ENCODE measurements at places on chromosomes 5 and 9.

DNA sequence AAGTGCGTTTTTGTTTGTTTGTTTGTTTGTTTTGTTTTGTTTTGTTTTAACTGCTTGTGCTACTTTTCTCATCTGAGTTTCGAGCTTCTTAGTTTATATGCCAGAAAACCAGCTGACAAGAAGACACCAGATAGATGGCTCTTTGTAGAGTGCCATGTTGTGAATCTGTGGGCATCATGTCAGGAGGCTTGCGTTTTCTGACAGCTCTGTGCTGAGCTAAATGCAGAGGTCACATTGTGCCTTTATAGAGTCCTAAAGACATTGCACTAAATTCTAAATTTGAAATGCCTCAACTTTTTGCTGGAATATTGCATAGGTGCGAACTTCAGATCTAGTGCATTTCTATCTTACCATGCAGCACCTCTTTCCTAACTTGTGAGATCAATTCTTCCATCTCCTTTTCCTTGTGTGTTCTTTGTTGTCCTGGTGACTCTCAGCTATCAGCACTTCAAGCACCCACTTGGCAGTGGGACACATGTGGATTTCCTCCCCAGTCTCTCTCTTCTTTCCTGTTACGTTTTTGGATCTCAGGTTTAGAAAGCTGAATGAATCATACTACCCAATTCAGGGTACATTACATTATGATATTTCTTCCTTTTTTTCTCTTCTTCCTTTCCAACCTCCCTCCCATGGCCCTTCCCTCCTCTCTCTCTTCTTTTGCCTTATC lies 379.0 kb upstream of the RPS23 start:
- DNase-seq, result no peak

GRCh38 chr5:76771705-76772405 lies 47.0 kb upstream of the F2RL1 start:
- no peak for DNase-seq

DNA sequence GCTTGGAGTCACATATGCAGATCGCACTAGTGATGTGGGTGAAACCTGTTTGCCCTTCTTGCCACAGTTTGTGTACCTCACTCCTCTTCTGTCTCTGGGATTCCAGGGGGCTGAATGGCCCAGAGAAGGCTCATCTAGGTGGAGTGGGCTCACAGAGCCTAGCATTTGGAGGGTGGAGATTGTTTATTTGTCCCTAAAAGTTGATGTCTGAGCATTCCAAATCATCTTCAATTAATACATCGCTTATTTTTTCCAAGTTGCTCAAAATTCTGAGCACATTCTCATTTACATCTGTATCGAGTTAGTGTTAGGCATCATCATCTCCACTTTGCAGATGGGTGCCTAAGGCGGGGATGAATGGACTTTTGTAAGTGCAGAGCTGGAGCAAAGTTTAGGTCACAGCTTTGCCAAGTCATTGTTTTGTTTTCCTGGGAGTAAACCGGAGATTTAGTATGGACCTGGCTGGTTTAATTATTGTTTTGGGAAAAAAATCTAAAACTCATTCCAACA lies 2.0 kb downstream of the ABL1 start:
- DNase-seq, result no peak

- DNase-seq, result no peak
Measured at GRCh38 chr9:110808599-110808980, 140.0 kb downstream of the MUSK start.

DNA sequence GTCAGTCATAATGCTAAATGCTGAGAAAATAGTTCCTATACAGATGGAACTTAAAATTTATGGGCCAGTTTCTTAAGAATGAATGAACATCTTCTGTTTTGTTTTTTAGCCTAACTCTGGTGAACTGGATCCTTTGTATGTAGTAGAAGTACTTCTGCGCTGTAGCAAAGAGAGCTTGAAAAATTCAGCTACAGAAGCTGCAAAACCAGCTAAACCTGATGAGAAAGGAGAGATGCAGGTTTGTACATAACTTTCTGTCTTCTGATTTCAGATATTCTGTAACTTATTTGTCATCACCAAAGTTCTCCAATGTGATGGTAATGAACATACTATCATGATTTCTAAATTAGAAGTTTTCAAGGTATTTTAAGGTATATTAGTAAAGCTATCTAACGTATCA lies 80.1 kb downstream of the MTREX start:
- DNase-seq, result no peak

DNA sequence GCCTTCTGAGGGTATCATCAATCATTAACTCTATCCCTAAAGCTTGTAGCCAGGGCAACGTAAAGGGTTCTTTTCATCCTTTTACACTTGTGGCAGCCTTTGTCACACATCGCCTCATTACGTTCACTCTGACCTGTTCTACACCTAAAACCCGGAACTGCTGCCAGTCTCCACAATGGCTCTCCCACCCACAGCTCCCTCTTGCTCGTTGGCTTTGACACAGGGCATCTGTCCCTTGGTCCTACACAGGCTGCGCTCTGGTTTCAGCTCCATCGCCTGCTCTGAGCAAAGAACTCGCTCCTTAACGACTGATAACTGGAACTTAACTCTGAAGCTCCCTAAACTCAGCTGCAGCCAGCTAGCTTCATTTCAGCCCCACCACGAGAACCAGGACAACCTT lies 112.8 kb upstream of the CTNND2 start:
- no peak for DNase-seq

DNA sequence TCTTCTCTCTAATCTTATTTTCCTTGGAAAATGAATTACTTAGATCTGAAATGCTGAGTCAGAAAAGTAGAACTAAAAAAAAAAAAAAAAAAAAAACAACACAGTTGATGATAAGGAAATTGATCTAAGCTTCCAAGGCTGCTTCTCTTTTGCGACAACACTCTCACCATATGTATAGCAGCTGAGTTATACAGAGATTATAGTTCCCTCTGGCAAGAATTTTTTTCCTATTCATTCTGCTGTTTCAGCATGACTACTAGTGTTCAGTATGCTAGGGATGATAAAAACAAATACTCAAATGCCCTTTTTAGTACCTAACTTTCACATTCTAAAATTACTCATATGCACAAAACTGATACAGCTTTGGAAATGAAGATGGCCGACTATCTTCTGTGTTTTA lies 267.3 kb downstream of the MLLT3 start:
- DNase-seq, result no peak

- no peak for DNase-seq
Measured at GRCh38 chr5:84378420-84378819, 6.3 kb downstream of the EDIL3 start.

DNA sequence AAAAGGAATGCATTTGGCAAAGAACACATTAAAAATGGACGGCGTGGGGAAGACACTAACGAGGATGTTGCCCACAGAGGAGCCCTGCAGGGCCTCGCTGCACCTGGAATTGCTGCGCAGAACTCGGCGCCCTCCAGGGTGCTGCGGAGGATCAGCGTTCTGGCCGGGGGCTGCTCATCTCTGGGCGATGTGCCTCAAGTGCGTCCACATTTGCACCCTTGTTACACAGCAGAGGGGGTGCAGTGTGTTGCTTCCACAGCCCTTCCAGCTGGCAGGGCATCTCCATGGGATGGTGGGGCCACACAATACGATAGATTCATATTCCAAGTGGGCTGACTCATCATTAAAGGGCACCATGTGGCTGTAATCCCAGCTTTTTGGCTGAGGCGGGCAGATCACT lies 63.1 kb downstream of the AK8 start:
- no peak for DNase-seq

- no peak for DNase-seq
Measured at GRCh38 chr5:119899981-119900380, 270.6 kb downstream of the FAM170A start.

DNA sequence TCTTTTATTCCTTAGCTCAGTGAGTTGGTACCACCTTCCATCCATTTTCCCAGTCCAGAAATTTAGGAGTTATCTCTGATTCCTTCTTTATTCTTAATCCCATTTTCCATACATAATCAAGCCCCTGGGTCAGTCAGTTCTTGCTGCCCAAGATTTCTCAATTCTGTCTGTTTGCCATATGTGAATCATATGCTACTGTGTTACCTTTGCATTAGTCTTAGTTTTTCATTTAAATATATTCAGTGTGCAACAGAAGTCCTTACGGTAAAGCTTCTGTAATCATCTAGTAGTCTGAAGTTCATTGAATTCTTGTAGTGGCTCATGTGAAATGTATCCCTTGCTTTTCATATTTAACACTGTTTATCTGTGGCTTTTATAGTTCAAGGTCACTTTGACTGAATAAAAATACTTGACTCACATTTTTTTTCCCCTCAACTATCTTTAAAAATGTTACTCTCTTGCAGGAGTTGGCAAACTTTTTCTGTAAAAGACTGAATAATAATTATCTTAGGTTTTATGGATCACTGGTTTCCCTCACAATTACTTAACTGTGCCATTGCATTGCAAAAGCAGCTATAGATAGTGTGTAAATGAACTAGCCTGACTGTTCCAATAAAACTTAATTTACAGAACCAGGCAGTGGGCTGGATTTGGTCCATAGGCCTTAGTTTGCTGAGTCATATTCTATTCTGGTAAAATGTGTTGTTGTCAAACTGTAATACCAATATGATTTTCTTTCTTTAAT lies 6.9 kb downstream of the KIAA1958 start:
- DNase-seq, result no peak

GRCh38 chr9:121463026-121463807 lies 36.4 kb downstream of the GGTA1 start:
- no peak for DNase-seq

- no peak for DNase-seq
Measured at GRCh38 chr5:53733853-53734252, 173.4 kb downstream of the NDUFS4 start.

DNA sequence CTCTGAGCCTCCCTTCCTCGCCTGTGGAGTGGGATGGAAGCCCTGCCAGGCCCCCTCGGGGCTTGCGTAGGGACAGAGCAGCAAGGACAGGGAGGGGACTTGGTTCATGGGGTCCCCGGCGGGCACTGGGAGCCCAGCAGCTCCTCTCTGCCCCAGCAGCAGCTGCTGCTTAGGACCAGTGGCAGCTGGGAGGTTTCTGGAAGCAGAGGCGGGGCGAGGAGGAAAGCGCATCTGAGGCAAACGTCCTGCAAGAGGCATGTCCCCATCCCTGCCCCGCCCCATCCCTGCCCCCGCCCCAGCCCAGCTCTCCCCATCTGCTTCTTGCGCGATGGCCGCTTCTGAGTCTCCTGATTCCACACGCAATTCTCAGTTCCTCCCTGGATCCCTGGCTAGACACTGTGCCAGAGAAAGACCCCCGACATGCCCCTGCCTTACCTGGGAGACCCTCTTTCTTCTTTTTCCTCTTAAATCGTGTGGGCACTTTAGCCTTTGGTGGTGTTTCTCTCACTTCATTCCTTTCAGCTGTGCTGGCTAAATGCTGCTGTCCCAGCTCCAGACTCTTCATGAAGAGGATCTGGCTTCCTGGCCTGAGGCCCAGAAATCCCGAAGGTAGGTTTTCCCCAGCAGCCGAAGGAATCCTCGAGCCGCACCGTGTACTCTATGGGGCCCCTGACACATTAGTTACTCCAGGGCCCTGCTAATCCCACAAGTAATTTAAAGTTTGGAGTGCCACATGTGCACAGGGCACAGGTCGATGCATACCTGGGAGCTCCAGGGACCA lies 4.4 kb upstream of the OR2S2 start:
- DNase-seq, result no peak

- no peak for DNase-seq
Measured at GRCh38 chr5:63686181-63686580, 276.1 kb downstream of the HTR1A start.

Measured in RWPE2 (cell line).